ENCODE measurements at places on chromosomes 16 and 17. TPM values are rescaled to one million over a fixed set of nuclear protein-coding genes. Genes with fewer than 3 reads are reported as not detected.

Gene MT1A
- 4.6 TPM for total RNA-seq

Gene PPP1R1B
- 2.5 TPM for total RNA-seq

Gene OR1A1
- not detected for total RNA-seq

Gene CMTM2
- total RNA-seq: 1.3 TPM

Gene LYRM1
- 18.1 TPM for total RNA-seq

Gene RNF227
- total RNA-seq: 1.9 TPM

Gene FDXR
- total RNA-seq: 6.6 TPM

Gene KRTAP17-1
- total RNA-seq: not detected

Gene PRSS27
- total RNA-seq: 2.2 TPM

Gene RAP1GAP2
- total RNA-seq: 7.7 TPM

Gene RECQL5
- 11.4 TPM for total RNA-seq

Gene TRPV2
- 33.4 TPM for total RNA-seq

Gene VAT1L
- total RNA-seq: 18.7 TPM

Gene SOX9
- 4.7 TPM for total RNA-seq

Gene HS3ST3A1
- total RNA-seq: 0.33 TPM

Gene SLC38A8
- total RNA-seq: not detected

Gene NEUROD2
- not detected for total RNA-seq

Gene CWC25
- 19.0 TPM for total RNA-seq

Gene CIBAR2
- total RNA-seq: 0.57 TPM

Gene ITGA2B
- 3.3 TPM for total RNA-seq

Gene HSF5
- not detected for total RNA-seq

Gene DPEP2NB
- total RNA-seq: not detected

Gene GCGR
- total RNA-seq: 0.39 TPM

Gene TP53TG3D
- total RNA-seq: not detected

Gene ZNF821
- 7.9 TPM for total RNA-seq

Gene CCL1
- not detected for total RNA-seq

Gene LGALS9B
- 0.21 TPM for total RNA-seq

Gene KRTAP2-3
- total RNA-seq: not detected

Gene G6PC1
- total RNA-seq: not detected

Gene QPRT
- 4.4 TPM for total RNA-seq

Gene DNAAF1
- total RNA-seq: 0.19 TPM

Gene TAC4
- not detected for total RNA-seq

Gene BRIP1
- total RNA-seq: 1.4 TPM

Gene DLX4
- total RNA-seq: 0.39 TPM

Gene SRCIN1
- 0.84 TPM for total RNA-seq

Gene PTX4
- 0.33 TPM for total RNA-seq

Gene C17orf50
- not detected for total RNA-seq

Gene ABCC11
- total RNA-seq: not detected

Gene ZNF624
- total RNA-seq: 3.4 TPM

Gene SLC47A1
- 7.3 TPM for total RNA-seq

Gene CHCT1
- total RNA-seq: not detected

Gene OR1D2
- not detected for total RNA-seq

Gene YBX2
- total RNA-seq: 0.10 TPM

Gene GEMIN4
- total RNA-seq: 11.7 TPM

Gene CDRT15
- total RNA-seq: not detected

All from aorta (tissue), 5 donors.